Fibroblast of upper back skin (primary cell): ENCODE measurements at places on chromosomes 7 and 10.
A peak's percentile ranks its signal among the peaks of the same experiment; 100 is the strongest.

- DNase-seq = no peak
These were observed 79.9 kb upstream of the ANLN start for GRCh38 chr7:36309716-36310115.

DNA sequence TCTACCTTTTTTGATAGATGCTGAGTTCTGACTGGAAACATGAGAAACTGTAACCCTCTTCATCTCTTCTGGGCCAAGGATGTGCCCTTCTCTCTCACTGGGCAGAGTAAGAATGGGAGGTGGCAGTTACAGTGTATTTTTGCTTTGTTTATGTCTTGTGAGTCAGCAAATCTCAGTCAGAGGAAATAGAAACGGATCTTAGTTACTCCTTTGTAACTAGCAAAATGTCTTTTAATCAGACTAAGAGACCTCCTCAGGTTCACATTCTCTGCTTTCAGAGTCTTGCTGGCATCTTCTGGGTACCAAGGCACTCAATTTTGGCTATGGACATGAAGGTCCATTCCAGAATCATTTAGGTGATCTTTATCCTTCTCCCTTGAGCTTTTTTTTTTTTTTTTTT lies 70.9 kb downstream of the HHEX start:
- no peak for DNase-seq

DNA sequence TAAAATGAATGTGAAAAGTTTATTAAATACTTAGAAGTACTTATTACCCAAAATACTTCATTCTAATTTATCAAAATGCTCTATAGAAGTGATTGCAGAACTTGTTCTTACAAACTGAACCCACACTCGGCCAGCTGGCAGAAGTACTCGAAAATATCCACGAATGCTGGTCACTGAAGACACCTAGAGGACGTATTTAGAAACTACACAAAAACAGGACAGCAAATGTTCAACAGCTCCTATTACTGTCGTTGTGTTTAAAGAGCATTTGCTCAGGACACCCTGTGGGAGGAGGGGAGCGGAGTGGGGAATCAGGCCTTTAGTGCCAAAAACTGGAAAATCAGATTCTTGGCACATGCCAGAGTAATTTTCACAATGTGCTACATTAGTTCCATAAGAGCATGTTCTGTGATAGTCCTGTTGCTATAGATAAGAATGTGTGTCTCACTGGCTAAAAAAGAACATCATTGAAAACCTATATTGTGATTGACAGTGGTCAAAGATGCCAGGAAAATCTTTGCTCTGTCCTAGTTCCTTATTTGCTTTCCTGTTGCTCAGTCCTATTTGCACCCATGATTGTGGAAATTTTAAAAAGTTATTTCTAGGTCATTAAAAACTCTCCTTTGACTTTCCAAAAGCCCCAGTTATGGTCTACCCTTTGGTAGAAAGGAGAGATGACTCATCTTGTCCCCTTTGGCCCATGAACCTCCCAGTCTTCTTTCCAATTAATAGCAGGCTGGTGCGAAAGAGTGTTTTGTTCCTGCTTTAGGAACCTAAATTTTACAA lies 49.0 kb upstream of the NRBF2 start:
- peak; percentile 87 for DNase-seq

- no peak for DNase-seq
These were observed 14.3 kb downstream of the SKIDA1 start for GRCh38 chr10:21511095-21511570.

GRCh38 chr7:108456845-108457540 lies 757 bp upstream of the NRCAM start:
- DNase-seq = no peak
